CD4-positive, alpha-beta T cell treated with Interleukin-10 for 1 hour (primary cell): ENCODE measurements at places on chromosomes 12 and 14.

GRCh38 chr12:121925358-121925695 lies 6.9 kb downstream of the CFAP251 start:
- DNase-seq, result no peak

GRCh38 chr12:51048661-51049251 lies 629 bp downstream of the LETMD1 start:
- peak; percentile 57 for DNase-seq

GRCh38 chr12:96045566-96045965 lies 10.2 kb upstream of the LTA4H start:
- DNase-seq, result peak; percentile 44

DNA sequence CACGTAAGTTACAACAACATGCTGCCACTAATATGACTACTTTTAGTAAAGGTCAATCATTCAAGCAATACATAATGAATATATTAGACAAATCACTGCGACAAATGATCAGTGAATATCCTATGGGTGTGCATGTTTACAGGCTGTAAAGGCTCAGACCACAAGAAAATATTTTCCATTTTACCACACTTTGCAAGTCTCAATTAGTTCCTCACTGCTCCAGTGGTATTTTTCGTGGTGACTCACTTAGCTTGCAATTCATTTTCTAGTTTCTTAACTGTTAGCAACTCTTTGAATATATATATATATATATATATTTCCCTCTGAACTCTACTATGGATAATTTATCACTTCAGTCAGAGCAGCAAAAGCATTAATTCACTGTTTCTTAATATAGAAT lies 96.9 kb downstream of the EML5 start:
- DNase-seq, result no peak

GRCh38 chr12:94603434-94604365 lies 46.7 kb downstream of the TMCC3 start:
- peak; percentile 66 for DNase-seq

GRCh38 chr14:68795597-68796417 lies 2.9 kb upstream of the ZFP36L1 start:
- peak; percentile 93 for DNase-seq

GRCh38 chr12:62731055-62731820 lies 203.7 kb downstream of the PPM1H start:
- no peak for DNase-seq

DNA sequence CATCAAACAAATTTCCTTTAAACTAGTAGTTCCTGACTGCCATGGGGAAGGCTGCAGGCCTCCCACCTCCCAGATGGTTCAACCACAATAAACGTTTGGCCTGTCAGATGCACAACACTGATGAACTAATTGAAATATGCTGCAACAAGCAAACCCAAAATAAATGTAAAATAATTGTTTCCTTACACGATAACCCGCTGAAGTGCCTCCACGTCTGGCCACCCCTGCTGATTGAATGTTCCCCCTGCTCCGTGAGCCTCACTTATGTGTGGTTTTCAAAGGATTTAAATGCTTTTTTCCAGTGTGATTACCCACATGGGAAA lies 8.4 kb downstream of the PITPNM2 start:
- no peak for DNase-seq

- no peak for DNase-seq
Measured at GRCh38 chr12:5779401-5779800, 165.7 kb downstream of the ANO2 start.

GRCh38 chr14:66974397-66975025 lies 214.7 kb upstream of the GARIN2 start:
- no peak for DNase-seq

DNA sequence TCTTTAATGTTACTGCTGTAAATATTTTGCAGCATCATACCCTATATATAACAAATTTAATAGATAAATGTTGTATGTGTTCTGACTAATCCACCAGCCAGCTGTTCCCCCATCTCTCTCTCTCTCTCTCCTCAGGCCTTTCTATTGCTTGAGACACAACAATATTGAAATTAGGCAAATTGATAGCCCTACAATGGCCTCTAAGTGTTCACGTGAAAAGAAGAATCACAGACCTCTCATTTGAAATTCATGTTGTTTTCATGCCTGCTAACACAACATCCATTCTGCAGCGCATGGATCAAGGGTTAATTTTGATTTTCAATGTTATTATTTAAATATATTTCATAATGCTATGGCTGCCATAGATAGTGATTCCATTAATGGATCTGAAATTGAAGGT lies 1.8 kb upstream of the FSCB start:
- no peak for DNase-seq

DNA sequence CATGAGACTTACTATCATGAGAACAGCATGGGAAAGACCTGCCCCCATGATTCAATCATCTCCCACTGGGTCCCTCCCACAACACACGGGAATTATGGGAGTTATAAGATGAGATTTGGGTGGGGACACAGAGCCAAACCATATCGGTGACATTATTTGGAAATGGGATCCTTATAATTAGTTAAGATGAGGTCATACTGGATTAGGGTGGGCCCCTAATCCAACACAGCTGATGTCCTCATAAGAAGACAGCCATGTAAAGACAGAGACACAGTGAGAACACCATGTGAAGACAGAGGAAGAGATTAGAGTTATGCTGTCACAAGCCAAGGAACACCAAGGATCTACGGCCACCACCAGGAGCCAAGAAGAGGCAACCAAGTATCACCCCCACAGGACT lies 161.7 kb downstream of the SPTSSA start:
- DNase-seq, result no peak

GRCh38 chr14:90193925-90194324 lies 62.4 kb upstream of the PSMC1 start:
- DNase-seq, result peak; percentile 7

- peak; percentile 90 for DNase-seq
Measured at GRCh38 chr14:22561661-22562579, 27.1 kb downstream of the DAD1 start.

DNA sequence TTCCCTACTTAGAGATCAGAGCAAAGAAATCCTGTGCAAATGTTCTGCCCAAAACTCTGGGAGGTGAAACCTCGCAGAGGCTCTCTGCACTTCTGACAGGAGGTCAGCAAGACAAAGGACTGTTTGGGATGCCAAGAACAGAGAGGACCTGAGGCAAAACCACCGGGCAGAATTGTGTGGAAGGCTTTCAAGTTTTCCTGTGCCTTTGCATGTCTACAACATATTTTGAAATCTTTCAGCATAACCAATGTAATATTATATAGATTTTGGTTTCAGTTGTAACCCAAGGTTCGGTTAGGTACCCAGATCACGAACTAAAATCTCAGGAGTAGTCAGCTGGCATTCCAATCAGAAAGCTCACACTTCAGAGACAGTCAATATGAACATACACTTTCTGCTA lies 99.4 kb upstream of the PLEKHA5 start:
- no peak for DNase-seq

- DNase-seq, result no peak
Measured at GRCh38 chr14:89977668-89978067, 21.9 kb downstream of the TDP1 start.

- DNase-seq, result no peak
Measured at GRCh38 chr12:3171195-3171591, 94.0 kb downstream of the TSPAN9 start.

GRCh38 chr12:120820884-120821510 lies 83.2 kb downstream of the SPPL3 start:
- peak; percentile 11 for DNase-seq

- DNase-seq, result no peak
Measured at GRCh38 chr14:68401855-68402254, 391.0 kb downstream of the ZFP36L1 start.

GRCh38 chr12:2380946-2381345 lies 328.2 kb downstream of the CACNA1C start:
- DNase-seq, result no peak

- DNase-seq, result peak; percentile 31
Measured at GRCh38 chr12:93784339-93785086, 107.3 kb downstream of the CRADD start.
